Naive B cell (primary cell): ENCODE measurements at places on chromosomes 2 and 18.

GRCh38 chr2:12612671-12613070 is 104.1 kb upstream of the TRIB2 start:
- DNase-seq, result no peak

- DNase-seq, result no peak
Observed at GRCh38 chr2:6674381-6674780, 191.3 kb downstream of the CMPK2 start.

- DNase-seq, result no peak
Observed at GRCh38 chr18:68102117-68102516, 585.6 kb upstream of the DSEL start.

DNA sequence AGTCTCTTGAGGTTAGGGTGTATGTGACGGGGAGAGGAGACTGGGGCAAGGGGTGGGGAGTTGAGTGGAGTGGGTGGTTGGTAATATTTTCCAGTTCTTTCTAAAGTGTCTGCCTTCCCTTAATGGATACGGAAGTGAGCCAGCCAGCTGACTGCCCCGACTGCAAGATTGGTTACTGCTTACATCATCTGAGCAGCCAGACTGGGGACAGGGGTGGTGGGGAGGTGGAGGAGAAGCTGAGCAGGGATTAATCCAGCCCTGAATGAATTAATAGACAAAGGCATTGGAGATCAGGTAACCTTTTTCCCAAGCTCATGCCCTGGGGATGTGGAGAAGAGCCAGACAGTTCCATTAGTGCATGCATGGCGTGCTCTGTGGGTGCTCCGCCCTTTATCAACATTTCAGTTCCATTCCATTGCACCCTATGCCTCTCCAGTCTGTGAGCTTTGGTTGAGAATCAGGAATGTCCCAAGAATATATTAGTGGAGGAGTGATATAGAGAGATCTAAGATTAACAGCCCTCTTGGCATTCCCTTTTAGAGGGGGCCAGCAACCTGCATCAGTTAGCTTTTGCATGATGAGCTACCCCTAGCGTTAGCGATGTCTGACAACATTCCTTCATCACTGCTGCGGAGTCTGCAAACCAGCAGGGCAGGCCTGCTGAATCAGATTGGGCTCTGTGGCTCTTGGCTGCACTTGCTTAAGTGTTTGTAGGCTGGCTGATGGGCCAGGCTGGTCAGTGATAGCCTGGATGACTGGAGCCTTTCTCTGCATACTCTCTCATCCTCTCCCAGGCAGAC is 67.4 kb downstream of the TNP1 start:
- no peak for DNase-seq

DNA sequence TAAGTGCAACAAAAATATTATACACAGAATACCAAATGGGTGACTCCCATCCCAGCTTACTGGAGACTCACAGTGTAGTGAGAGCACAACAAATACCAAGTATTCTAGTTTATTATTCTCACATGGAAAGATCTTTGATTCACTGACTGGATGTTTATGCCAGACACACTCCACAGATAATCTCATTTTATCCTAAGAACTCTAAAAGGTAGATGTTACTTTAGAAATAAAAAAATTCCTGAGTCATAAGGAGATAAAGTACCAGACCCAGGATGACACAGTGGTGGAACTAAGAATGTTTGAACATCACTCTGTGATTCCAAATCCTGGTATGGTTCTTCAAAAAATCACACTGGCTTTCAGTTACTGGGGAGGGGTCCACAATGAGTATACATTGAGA is 136.2 kb downstream of the CDH2 start:
- no peak for DNase-seq

- DNase-seq, result no peak
Observed at GRCh38 chr2:27583390-27583915, 611 bp downstream of the ZNF512 start.

GRCh38 chr2:57696016-57696415 is 350.6 kb upstream of the VRK2 start:
- DNase-seq, result no peak

DNA sequence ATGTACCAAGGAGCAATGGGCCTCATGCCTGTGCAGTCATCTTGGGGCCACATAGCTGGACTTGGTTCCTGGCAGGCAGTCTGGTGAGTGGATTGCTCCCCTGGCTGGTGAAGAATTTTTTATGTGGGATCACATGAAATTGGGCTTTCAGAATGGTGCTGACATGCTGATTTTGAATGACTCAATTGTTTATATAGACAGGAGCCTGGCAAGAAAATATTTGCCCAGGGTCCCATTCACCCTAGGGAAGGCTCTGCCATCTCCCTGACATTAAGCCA is 266.9 kb downstream of the DYSF start:
- no peak for DNase-seq

GRCh38 chr2:3606028-3606369 is 11.1 kb downstream of the COLEC11 start:
- no peak for DNase-seq

- no peak for DNase-seq
Observed at GRCh38 chr2:220434385-220434784, 807.0 kb downstream of the SLC4A3 start.
